NCI-H2081 treated with DMSO at 0.1 percent for 48 hours (cell line): ENCODE measurements at places on chromosomes 1 and 21.

- no peak for DNase-seq
Observed at GRCh38 chr1:180525715-180526039, 23.3 kb upstream of the ACBD6 start.

GRCh38 chr21:41596241-41596925, 88.4 kb upstream of the TMPRSS2 start:
- no peak for DNase-seq

DNA sequence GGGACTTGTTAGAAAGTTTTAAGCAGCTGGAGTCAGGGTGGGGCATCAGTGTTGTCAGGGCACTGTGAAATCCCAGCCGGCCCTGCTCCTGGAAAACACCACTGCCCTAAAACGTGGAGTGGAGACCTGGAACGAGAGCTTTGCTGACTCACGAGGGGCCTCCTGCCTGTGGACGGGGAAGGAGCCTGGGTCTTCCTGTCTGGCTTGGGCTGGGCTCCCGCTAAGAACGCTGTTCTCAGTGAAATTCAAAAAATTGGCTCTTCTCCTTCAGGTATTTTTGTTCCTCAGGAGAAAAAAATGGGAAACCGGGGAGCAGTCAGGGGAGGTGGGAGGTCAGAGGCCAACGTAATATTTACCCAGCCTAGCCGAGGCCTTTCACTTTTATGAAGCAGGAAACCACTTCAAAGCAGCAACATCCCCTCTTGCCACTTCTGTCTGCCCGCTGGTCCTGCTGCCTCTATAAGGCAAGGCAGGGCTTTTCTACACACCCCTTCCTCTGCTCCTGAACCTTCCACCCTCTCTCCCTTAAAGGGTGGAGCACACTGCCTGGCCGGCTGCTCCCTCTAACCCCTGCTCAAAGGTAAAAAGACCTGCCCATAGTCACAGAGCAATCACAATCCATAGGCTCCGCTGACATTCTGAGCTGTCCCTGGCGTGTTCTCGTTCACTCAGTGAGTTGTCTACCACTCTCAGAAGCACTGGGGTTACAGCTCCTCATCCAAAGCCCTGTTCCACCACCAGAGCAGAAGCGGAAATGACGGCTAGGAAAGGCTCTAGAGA, 8.0 kb downstream of the PLXNA2 start:
- no peak for DNase-seq

GRCh38 chr1:45550401-45551351, at the start of gene AKR1A1:
Gene AKR1A1, plus strand, starts transcription at chr1:45550826. Its CDS starts 10,969 bp downstream, at chr1:45561795.
- peak; percentile 82 for DNase-seq

- no peak for DNase-seq
Observed at GRCh38 chr1:101137144-101138126, 99.4 kb upstream of the S1PR1 start.

GRCh38 chr1:202203238-202204039, 9.8 kb downstream of the LGR6 start:
- no peak for DNase-seq
